ENCODE measurements at places on chromosomes 7 and 10. TPM values are rescaled to one million over a fixed set of nuclear protein-coding genes. Genes with fewer than 3 reads are reported as not detected.

- H3K36me3 ChIP-seq, result no peaks in the 10 kb centered on the region
- no peak overlapping the region for H3K27ac ChIP-seq
- no peak overlapping the region for H3K4me3 ChIP-seq
- H3K27me3 ChIP-seq, result no peaks in the 10 kb centered on the region
Measured at GRCh38 chr7:106767078-106767477, 98.0 kb upstream of the PIK3CG start.

The PGAM1 gene
- 145 TPM for total RNA-seq

GRCh38 chr7:117208257-117208656 is 114.6 kb downstream of the WNT2 start:
- no peaks in the 10 kb centered on the region for H3K27me3 ChIP-seq
- no peak overlapping the region for H3K27ac ChIP-seq

DNA sequence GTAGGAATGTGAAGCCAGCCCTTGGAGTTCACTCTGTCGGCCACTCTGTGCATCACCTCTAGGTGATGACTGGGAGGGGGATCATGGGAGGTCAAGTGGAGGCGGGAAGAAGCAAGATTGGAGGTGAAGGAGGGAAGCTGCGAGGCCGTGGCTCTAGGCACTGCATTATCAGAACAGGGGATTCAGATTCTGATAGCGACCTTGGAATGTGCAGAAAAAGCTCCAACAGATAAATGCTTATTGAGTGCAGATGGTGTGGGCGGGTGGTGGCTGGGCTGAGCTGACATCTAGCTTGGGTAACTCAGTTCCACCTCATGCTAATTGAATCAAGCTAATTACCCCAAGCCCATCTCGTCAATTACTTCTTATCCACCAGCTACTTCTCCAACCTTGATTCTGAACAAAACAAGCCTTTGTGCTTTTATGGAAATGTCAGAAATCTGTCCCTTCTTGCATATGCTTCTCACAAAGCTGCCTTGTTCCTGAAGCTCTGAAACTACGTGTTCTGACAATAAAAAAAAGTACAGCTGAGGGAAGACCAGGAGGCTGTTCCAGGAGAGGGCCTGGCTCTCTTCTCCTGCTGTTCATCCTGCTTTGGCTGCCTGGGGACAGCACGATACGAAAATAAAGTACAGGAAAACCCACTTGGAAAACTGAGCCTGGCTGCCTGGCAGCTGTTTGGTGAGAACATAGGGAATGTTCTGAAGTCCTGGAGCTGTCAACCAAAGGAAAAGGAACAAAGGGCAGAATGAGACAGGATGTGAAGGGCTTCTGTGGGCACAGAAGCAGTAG is 27.5 kb downstream of the STRA8 start:
- DNase-seq, result no peak
- H3K4me1 ChIP-seq, result no peaks in the 10 kb centered on the region
- no peak overlapping the region for H3K4me3 ChIP-seq
- H3K36me3 ChIP-seq, result no peaks in the 10 kb centered on the region

The TMEM229A gene
- not detected for total RNA-seq

The ENO4 gene
- total RNA-seq, result not detected

DNA sequence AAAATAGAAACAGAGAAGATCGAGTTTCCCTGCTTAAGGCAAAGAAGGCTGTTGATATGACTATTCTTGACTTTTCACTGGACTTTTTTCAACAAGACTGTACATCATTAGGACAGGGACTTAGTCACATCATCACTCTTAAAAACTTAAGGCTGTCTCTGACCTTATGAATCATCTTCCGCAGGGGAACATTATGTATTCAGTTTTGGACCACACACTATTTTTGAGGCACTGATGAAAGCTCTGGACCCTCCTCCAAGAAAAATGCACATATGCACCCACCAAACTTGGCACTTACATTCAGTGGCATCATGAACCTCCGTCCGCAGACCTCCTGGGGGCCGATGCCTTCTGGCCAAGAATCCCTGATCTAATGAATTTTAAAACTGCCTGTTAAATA is 96.4 kb downstream of the CALD1 start:
- DNase-seq, result no peak
- H3K4me3 ChIP-seq, result no peak overlapping the region

DNA sequence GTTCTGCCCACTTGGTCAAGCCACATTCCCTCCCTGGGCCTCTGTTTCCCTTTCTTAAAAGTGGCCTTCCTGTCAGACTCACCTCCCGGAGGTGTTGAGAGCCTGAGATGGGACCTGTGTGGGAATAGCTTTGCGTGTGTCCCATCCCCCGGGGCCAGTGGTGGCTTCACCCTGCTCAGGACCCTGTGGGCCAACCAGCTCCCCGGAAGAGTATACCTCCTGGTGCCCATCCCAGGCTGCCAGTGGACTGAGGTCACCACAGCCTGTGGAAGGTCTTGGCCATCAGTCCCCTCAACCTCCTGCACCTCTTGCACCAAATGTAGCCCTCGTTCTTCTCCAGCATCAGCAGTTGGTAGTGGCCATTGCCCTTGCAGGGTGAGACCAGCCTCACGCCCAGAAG is 145.1 kb downstream of the RGS10 start:
- H3K27me3 ChIP-seq, result no peaks in the 10 kb centered on the region
- no peaks in the 10 kb centered on the region for H3K4me1 ChIP-seq
- H3K36me3 ChIP-seq, result peaks cover 3% of the 10 kb centered on the region
- DNase-seq, result no peak
- no peak overlapping the region for H3K27ac ChIP-seq

The GPR22 gene
- total RNA-seq, result not detected

DNA sequence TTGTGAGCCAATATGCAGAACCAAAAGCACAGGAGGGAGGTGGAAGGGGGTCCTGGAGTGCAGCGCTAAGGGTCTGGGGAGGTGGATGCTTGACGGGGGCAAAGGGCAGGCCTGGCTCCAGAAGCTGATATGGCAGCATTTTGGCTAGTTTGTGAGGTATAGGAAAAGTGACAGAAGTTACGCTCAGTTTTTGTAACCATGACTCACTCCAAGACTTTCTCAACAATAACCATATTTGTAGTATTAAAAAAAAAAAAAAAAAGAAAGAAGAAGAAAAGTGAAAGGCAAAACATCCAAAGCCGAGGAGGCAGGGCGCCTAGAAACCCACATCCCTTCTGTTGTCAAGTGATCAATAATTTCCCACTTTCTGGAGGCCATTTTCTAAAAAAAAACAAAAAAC is 92.3 kb downstream of the RNF216 start:
- H3K27ac ChIP-seq, result peak overlapping the region; percentile 78
- DNase-seq, result no peak
- H3K27me3 ChIP-seq, result no peaks in the 10 kb centered on the region
- H3K4me1 ChIP-seq, result peaks cover 9% of the 10 kb centered on the region
- H3K4me3 ChIP-seq, result no peak overlapping the region

Data from aorta (tissue), 5 donors.